RPMI8226 (cell line): ENCODE measurements at places on chromosomes 12 and 14.

GRCh38 chr12:91142221-91142631, 30.9 kb upstream of the LUM start:
- no peak for DNase-seq

- no peak for DNase-seq
Measured at GRCh38 chr12:12254553-12254952, 12.3 kb downstream of the LRP6 start.

GRCh38 chr12:109743076-109743910, 29.7 kb downstream of the FAM222A start:
- no peak for DNase-seq

DNA sequence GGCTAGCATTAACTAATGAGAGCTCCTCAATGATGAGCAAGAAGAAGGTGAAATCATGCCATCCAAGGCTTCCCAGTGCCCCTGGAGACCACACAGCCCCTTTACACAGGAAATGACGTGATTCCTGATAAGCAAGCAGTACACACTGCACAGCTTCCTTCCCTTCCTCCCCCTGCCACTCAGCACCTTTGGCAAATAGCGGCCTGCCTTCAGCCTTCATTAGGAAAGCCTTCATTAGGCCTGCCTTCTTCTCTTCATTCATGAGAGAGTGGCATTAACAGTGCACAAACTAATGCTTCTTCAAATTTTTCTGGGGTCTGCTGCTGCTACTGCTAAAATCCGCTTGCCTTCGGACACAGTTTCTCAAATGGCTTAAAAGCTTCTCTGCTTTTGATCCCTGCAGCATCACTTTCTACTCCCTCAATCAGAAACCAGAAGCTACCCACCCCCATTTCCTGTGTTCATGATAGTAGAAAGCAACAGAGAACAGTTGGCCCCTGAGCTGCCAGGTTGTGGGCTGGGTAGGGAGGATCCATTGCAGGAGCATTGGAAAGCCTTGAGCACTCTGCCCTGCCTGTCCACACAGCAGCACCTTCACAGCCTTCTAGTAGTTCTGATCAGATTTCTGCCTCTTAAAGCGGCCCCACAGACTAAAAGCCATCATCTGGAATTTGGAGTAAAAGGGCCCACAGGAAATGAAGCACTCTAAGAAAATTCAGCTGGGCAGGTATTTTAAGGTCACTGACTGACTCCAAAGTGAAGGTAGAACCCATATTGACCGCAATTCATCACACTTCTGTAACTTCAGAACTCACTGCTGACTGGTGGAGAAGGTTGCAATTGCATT, 103.8 kb upstream of the ETV6 start:
- peak; percentile 46 for DNase-seq

GRCh38 chr12:91893476-91893875, 252.2 kb downstream of the BTG1 start:
- DNase-seq = no peak

DNA sequence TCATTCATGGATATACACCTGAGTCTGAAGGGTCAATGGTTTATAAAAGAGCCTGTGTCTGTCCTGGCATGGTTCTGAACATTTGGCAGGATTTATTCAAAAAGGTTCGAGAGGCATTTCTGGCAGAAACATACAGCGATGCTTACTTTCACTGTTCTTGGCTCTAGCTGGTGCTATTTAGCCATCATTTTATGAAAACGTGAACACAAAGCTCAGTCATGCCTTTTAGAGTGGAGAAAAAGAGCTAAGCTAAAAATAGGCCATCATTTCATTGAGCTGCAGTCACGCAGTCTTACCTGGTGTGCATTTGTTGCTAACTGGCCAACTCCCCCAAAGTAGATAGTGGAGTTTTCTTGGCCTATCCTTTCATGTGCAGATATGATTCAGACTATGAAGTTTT, 1209.5 kb downstream of the SLC16A7 start:
- no peak for DNase-seq

- DNase-seq = no peak
Measured at GRCh38 chr14:100592972-100593371, 5.8 kb upstream of the BEGAIN start.

- no peak for DNase-seq
Measured at GRCh38 chr12:93540466-93540865, 32.0 kb upstream of the SOCS2 start.

GRCh38 chr12:14710632-14711320, 14.4 kb upstream of the GUCY2C start:
- no peak for DNase-seq

GRCh38 chr14:24262821-24263733, at the start of gene TGM1:
Gene TGM1 (minus strand): TSS chr14:24263177. CDS start chr14:24262352, 825 bp downstream.
- no peak for DNase-seq

DNA sequence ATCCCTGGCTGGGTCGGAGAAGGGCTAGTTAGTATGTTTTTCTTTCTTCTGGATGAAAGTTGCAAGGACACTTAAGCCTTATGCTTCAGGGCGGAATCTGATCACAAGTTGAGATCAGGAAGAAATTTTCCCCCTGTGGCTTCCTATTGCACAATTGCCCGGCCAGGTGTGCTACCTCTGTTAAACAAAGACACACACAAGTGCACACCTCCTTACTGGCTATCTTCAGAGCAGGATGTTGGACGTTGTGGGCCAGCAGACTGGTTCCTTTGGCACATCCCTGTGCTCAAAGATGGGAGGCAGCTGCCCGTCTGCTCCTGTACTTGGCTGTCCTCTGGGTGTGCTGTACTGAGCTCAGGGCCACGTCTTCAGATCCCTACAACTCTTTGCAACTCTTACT, 19.1 kb downstream of the ETV6 start:
- DNase-seq = no peak

GRCh38 chr14:103031956-103032355, 25.4 kb downstream of the CDC42BPB start:
- peak; percentile 14 for DNase-seq

- DNase-seq = no peak
Measured at GRCh38 chr12:15919418-15919817, 8.3 kb downstream of the DERA start.

DNA sequence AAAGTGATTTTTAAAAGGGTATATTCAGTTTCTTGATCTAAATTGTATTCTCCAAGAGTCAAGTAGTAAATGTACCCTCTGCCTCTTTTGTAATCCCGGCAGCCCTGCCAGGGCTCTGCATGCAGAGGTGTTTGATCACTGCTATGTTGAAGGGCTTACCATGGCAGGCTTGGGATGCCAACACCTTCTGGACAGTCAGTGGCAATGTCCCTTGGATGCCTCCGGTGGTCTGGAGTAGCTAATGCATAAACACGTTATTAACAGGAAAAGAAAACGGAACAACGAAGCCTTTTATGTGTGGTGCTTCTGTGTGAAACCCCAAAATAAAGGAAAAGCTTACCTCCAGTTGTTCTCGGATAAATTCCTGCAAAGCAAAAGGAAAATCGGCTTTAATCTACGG, 19.9 kb downstream of the EIF2B2 start:
- DNase-seq = peak; percentile 19

GRCh38 chr12:106490264-106490663, 92.5 kb upstream of the RFX4 start:
- DNase-seq = no peak

DNA sequence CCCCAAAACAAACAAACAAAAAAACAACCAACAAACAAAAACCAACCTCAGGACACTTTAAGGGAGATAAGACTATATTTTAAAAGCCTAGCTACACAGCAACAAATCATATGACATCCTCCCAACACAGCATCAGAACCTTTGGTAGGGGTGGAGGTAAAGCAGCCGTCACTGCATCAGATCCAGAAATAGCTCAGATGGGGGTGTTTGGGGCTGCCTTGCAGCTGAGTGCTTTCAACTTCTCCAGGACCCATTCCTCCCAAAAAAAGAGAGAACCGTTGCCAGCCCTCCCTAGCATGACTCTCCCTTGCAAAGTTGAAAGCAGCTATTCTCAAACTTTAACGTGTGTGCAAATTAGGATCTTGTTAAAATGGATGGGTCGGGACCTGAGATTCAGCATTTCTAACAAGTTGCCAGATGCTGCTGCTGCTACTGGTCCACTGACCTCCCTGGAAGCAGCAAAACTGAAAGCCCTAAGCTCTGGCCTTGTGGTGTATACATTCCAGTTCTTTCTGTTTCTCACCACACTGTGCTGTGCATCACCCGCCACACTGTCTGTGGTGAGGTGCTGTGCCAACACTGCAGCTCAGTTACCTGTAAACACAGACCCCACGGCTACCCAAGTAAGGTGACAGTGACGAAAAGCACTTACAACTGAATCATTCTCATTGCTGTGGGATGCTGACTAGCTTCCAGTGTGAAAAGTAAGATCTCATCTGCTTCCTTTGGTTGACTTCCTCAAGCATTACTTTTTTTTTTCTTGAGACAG, 54.0 kb downstream of the SLC38A1 start:
- peak; percentile 52 for DNase-seq

DNA sequence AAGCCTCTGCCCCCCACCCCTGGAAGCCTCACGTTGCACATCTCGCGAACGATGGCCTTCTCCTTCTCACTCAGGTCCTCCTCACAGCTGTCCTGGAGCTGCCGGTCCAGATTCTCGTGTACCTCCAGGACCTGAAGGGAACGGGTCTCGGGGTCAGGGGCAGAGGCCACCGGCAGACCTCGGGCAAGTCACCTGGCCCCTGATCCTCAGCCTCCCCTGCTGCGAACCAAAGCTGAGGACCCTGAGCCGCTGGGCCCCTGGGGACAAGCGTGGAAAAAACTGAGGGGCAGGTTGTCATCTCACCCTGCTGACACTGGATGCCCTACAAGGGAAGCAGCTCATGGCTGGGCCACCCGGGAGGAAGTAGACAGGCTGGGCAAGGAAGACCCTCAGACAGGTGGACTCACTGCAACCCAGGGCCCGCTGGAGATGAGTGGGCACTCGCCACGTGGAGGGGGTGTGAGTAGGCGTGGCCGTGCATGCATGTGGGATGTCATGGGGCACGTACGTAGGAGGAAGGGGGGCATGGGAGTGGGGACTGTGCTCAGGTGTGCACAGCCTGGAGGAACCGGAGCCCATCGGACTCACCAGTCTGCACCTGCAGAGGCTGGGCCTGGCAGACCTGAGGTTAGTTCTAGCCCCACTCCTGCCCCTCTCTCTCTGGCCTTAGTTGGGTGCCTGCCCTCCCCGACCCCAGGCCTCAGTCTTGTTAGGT, 35.1 kb downstream of the CCNK start:
- no peak for DNase-seq

DNA sequence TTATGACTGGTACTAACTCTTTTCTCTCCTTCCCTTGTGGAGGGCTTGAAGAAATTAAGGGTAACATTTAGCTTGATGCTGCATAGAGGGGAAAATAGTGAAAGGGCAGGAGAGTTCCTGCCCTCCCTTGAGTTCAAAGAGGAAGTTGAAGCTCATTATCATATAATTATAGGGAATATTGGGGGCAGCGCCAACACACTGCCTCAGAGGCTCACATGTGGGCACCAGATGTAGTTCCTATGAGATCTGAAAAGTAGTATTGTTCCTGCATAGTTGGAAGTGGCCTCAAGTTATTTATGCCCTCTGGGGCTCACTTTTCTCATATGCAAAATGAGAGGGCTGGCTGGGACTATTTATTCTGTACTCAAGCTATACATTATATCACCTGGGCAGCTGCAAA, 33.0 kb upstream of the FGF23 start:
- no peak for DNase-seq

GRCh38 chr12:51036279-51036678, 10.1 kb upstream of the SLC11A2 start:
- DNase-seq = no peak

DNA sequence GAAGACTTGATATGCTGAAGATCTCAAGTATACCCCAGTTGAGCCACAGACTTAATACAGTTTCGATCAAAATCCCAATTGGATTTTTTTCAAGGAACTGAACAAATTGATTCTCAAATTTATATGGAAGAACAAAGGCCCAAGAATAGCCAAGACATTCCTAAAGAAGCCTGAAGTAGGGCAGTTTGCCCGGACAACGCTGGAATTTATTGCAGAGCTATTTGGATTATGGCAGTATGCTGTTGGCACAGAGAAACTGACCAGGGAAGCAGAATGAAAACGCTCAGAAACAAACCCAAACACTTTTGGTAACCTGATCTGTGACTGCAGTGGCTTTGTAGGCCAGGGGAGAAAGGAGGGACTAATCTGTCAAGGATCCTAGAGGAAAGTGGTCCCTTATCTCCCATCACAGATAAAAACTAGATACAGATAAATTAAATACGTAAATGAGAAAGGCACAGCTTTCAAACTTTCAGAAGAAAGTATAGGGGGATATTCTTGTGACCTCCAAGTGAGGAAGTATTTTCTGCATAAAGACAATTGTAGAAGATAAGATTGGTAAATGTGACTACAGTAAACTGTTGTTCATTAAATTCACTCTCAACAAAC, 35.9 kb upstream of the GSC start:
- no peak for DNase-seq

DNA sequence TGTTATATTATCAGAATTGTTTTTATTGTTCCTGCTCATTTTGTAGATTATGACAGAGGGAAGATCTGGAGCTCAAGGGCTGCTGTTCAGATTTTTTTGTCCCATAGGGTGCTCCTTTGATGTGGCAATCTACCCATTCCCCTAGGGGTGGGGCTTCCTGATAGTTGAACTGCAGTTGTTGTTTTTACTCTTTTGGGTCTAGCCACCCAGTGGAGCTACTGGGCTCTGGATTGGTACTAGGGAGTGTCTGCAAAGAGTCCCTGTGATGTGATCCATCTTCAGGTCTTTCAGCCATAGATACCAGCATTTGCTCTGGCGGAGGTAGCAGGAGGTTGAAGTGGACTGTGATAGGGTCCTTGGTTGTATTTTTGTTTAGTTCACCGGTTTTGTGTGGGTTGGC, 57.9 kb upstream of the SLCO1B1 start:
- DNase-seq = peak; percentile 11

DNA sequence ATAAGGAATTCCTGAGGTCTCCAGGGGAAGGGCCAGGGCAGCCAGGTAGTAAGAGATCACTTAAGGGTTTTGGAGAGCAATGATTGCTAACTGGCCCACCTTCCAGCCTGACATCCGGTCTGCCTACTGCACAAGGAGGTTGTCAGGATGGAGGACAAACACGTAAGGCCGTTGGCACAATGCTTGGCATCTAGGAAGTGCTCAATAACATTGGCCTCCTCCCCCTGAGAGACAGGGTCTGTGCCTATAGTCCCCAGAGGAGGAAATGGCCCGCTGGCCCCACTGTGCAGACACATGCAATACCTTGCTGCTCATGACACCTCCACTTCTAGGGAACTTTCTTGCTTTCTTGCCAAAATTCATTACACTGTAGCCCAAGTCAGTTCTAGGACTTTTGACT, 73.2 kb downstream of the NTF3 start:
- no peak for DNase-seq

DNA sequence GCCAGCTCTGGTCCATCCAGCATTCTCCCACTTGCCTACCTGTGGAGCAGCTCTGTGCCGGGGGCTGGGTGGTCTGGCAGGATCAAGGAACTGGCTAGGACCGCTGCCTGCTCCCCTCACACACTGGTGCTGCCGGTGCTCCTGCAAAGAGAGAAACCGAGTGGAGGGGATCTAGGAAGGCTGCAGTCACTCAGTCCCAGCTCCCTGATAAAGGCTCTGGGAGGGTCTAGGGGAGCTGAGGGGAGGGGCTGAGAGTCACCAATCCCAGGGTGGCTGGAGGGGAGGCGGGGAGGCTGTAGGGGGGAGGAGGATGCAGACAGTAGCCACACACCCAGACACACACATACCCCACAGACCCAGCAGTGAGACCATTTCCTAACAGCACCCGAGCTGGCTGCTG, at the start of gene TAC3:
TAC3 (minus strand) TSS at position 182 of the 400 bp plus-strand sequence. CDS start 732 bp downstream, outside the sequence.
- DNase-seq = no peak
